Nephron progenitor cell (in vitro differentiated cells): ENCODE measurements at places on chromosomes 1 and 21.

GRCh38 chr21:27565364-27565763 is 598.5 kb upstream of the ADAMTS5 start:
- no peak for DNase-seq

GRCh38 chr1:116024626-116025025 is 48.3 kb downstream of the SLC22A15 start:
- DNase-seq: no peak

- no peak for DNase-seq
These were observed 142.0 kb upstream of the KCTD3 start for GRCh38 chr1:215425138-215425537.

DNA sequence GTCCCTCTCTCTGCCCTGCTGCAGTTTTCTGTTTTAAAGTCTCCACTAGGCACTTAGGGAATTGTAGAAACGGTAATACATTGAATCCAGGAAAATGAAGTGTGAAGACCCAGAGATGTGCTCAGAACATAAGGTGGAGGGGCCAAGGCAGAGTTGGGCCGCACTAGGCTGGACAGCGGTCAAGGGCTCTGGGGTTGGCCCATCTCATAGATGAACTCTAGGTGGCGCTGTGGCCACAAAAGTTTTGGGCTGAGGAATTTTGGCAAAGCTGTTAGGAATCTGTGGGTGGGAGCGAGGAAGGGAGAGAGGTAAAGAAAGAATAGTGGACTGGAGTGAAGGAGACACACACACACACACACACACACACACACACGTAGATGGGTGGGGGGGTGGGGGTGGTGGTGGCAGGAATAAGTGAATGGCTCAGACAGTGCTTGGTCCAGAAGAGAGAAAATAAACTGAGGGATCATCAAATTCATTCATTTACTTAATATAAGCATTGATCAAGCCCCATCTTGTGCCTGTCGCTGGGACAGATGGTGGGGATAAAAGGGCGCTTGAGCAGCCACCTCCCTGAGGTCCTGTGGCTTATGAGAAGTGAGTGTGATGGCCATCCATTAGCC is 258.5 kb downstream of the TRABD2B start:
- peak; percentile 82 for DNase-seq

DNA sequence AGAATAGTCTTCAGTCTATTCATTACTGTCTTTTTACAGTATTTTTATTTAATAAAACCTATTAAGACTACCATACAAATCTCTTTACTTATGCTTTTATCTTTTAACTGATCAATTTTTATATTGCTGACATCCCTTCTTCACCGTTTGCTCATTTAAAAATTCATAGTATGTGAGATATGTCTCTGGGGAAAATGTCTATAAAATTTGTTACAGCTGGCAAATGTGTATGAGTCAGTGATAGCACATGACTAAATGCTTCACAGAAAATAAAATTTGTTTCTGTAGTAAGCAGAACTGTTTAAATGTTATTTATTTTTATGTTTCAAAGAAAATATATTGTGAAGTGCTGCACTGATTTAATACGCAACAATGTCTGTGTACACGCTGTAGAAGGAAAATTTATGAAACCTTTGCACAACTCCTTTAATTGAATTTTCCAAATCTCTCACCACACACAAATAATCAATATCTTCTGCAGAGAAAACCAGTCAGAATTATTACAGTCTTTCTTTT is 74.2 kb downstream of the ITGB3BP start:
- DNase-seq: no peak

- DNase-seq: peak; percentile 45
These were observed 1.0 kb downstream of the SLC35D1 start for GRCh38 chr1:67052741-67053534.

DNA sequence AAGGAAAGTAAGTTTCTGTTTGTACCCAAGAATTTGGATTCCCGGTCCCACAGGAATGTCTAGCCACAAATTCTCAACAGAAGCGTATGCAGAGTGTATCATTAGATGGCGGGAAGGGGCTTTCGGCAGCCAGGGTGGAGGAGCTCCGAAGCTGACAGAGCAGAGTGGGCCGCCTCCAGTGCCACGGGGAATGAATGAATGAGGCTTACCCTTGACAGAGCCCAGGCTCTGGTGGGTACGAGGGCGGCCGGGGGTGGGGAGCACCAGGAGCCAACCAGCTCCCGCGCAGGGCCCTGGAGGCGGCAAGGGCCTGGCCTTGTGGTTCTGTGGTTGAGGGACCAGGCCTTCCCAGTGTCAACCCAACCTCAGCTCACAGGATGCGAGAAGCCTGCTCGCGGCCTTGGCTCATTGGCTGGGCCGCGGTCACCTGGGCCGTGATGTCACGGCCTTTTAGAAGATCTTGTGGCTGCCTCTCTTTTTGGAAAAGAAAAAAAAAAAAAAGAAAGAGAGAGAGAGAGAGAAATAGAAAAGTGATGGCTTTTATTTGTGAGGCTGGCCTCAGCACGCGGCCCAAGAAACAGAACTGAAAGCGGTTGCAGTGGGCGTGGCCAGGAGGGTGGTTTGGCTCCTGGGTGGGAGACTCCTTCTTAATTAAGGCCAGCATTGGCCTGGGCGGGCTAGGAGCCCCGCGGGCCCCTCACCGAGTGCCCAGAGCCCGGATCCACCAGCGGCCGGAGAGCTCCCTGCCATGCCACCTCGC is 34.9 kb upstream of the RUNX3 start:
- DNase-seq: no peak

- DNase-seq: no peak
These were observed 5.1 kb upstream of the HNRNPU start for GRCh38 chr1:244869364-244869827.

GRCh38 chr1:25810341-25811299 is 9.1 kb upstream of the MTFR1L start:
- DNase-seq: peak; percentile 93

DNA sequence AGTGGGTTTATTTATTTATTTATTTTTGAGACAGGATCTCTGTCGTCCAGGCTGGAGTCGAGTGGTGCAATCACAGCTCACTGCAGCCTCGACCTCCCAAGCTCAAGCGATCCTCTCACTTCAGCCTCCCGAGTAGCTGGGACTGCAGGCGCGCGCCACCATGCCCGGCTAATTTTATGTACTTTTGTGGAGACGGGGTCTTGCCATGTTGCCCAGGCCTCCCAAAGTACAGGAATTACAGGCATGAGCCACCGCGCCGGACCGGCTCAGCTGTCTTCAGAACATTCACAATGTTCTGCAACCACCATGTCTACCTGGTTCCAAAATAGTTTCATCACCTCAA is 406 bp upstream of the DNAJC8 start:
- DNase-seq: no peak

GRCh38 chr1:206521127-206521526 is 13.8 kb downstream of the RASSF5 start:
- DNase-seq: no peak

GRCh38 chr1:182217071-182217470 is 155.6 kb upstream of the ZNF648 start:
- no peak for DNase-seq

GRCh38 chr1:7632176-7632575 is 138.9 kb upstream of the VAMP3 start:
- no peak for DNase-seq

DNA sequence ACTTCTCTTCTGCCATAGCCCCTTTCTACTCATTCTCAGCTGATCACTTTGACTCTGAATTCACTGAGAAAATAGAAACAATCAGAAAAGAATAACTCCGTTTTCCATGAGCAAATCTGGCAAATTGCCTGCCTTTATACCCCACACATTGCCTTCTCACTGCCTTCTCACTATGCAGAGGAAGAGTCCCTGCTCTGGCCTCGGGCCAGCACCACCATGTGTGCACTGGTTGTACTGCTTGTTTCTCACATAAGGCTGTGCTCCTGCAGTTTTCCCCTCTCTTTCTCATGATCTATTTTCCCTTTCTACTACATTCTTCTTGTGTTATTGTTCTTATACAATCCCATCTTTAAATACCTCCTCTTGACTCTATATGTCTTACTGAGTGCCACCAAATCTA is 2.3 kb upstream of the HMGCS2 start:
- no peak for DNase-seq

DNA sequence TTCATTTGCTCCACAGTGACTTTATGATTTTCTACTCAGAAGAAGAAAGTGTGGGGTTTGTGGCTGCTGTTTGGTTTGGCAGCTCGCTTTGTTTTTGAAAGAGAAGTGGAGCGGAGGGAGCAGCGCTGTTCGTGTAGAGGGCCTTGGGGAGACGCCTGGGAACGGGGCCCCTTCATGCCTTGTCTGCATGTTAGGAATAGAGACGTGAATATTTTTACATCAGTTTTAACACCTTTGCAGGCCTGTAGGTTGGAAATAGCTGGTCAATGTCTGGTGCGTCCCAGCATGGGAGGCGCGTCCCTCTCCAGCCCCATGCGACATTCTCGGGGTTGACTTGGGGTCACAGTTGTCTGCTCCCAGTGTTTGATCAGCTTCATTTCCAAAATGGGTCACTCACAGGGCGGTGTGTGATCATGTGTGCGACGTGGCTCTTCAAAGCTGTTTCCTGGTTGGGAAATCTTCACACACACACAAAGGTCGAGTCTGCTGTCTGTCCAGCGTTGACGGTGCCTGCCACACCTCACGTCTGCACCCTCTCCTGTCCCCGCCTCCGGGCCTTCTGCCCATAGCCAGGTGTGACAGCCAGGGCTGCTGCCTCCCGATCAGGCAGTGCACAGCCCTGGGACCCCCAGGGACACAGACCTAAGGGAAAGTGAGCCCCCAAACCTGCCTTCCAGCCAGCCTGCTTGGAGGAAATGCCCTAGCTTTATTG is 149.2 kb downstream of the PSMG1 start:
- DNase-seq: no peak

GRCh38 chr1:72170246-72170645 is 112.1 kb downstream of the NEGR1 start:
- no peak for DNase-seq

GRCh38 chr1:15667362-15667761 is 16.8 kb upstream of the PLEKHM2 start:
- DNase-seq: no peak

DNA sequence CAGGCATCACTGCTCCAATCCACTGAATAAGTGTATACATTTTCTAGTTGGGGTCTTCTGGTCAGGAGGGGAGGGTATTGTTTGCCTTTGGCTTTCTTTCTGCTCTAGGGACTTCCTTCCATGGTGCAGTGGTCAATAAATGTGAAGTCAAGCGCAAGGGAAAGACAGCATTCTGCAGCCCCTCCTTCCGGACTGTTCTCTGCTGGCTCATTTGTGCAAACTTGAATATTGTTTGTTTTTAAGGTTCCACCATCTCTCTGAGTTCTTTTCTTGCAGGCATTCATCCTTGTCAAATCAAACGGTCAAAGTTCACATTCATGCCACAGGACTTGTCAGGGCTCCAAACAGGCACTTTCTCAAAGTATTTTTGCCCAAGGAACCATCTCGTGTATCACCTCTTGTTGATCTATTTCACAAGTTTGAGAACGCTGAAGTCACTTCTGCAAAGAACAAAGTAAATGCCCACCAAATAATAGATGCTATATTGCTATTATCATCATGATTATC is 205.6 kb upstream of the KAZN start:
- DNase-seq: no peak

DNA sequence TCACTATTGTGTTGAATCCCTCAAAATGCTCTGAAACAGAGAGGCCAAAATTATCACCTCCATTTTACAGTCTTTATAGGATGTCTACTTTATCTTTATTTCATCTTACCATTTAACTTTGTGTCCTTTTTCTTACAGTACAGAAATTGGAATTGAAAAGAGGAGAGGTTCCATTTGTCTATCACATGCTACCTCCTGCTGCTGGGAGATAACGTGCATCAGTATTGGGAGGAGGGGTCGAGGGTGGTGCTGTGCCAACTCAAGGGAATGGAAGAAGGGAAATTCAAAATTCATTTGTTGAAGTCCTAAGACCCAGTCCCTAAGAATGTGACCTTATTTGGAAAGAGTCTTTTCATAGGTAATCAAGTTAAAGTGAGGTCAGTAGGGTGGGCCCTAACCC is 85.3 kb downstream of the HHIPL2 start:
- no peak for DNase-seq

- DNase-seq: no peak
These were observed 6.1 kb downstream of the CERS2 start for GRCh38 chr1:150968491-150968890.

DNA sequence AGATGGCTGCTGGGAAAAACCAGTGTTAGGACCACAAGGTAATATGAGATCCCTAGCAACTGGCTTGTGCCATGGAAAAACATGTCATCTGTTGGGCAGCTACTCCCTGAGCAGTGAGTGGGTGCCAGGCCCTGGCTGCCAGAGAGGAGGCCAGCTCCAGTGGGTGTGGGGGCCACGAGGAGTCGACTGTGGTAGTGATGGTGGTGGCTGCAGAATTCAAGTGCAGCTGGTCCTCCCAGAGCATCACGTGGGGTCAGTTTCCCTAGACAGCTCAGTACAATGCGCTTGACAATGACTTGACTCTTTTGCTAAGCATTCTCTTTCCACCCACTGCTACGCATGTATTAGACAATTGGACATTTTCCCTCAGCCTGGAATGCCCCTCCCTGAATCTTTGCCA is 14.5 kb upstream of the CDC42 start:
- DNase-seq: no peak

DNA sequence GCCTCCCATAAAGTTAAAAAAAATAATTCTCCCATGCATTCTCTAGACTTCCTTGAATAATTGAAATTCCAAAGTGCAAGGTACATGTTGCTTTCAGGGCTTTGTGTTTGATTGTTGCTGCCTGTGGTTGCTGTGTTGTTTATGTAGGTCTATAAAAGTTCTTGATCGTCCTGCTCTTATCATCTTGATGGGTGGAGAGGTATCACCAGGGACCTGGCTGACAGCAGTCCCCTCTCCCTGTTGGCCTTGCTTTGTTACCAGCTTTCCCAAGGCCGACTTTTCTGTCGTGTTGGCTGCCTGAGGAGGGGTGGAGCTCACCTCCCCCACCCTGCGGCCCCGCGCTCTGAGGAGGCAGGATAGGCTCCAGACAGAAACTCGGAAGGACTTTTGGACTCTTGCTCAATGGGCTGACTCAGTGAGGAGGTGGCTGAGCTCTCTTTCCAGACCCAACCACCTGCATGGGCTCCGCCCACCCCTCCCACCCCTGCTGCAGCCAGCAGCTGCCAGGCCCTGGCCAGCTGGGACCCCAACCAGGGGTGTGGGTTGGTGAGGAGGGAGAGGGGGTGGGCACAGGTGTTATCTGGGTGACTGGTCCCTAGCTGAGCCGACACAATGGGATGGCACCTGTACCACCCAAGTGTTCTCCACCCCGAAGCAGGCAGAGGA is 2.0 kb downstream of the INAVA start:
- DNase-seq: no peak

DNA sequence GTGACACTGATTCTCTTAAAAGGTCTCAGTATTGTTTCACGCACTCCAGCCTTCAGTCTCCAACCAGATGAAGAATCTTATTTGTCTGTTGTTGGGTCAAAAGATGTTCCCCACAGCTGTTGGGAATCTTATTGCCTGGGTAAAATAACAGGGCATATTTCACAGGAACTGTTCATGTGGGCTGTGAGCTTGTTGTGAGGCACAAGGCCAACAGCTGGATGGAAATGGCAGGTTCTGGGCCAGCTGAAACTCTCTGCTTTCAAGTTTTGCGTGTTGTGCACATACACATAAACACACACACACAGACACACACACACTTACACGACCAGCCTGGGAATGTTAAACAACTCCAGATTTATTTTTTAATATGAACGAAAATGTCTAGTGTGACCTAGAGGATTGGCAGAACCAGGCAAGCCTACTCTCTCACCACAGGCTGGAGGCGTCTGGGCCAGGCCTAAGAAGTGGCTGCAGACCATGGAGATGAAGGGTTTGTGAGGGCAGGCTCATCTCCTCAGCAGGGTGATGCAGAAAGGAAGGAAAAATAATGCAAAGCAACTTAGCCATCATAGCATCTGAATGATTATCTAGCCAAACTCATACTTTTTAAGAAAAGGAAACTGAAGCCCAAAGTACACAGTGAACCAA is 357.0 kb downstream of the TTLL7 start:
- no peak for DNase-seq
